ENCODE measurements at places on chromosomes 16 and 17.

DNA sequence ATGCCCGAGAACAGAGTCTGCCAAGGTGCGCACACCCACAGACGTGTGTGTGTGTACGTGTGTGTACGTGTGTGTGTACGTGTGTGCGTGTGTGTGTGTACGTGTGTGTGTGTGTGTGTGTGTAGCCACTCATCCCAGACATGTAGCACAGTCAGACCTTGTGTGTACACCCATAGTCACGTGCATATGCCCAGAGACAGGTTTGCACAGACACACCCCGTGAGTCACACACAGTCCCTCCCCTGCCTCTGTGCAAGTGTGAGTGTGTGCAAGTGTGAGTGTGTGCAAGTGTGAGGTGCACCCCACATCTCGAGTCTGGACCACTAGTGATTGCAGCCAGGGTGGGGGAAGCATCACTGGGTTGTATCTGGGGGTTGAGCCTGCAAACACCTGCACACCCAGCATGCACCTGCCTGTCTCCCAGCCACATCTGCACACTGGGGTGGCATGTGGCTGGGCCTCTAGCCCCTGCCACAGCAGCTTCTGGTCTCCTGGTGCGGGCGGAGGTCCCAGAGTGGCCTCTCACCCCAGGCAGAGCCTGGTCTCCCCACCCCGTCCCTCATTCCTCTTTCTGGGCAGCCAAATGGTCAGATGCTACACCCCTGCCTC is 23.6 kb downstream of the BAHCC1 start:
- no peak for DNase-seq

- DNase-seq = no peak
Observed at GRCh38 chr16:10641953-10642949, 52.5 kb downstream of the TEKT5 start.

DNA sequence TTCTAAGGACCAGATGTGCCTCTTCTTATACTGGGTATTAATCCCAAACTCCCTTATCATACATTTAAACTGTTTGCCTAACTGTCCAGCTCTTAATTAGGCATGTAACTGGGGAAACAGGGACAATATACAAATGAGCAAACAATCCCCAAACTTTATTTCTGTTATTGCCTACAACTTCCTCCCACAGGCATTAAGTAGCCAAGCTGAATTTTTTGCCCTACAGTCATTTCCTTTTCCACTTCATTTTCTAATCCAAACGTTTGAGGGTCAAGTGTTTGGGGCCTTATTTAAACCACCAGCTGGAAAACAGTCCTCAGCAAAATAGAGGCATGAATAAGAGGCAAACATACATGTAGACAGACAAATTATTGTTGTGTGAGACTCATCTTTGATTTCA is 77.4 kb upstream of the CCL2 start:
- DNase-seq = no peak

DNA sequence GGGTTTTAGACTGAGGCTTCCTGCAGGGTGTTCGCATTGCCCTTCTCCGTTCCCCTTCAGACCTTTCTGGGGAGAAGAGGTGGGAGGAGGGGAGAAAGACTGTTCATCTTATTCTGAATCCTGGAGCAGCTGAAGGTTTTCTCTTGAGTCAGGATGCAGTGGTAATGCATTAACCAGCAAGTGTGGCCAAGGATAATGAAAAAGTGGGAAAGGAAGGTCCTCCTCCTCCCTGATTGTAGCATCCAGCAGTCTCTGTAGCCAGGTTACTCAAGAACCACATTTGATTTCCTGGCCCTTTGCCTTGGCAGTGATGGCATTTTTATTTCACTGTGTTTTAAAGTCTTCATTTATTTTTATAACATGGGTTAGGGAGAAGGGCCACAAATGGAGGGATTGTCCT is 59.1 kb downstream of the CYLD start:
- DNase-seq = no peak

DNA sequence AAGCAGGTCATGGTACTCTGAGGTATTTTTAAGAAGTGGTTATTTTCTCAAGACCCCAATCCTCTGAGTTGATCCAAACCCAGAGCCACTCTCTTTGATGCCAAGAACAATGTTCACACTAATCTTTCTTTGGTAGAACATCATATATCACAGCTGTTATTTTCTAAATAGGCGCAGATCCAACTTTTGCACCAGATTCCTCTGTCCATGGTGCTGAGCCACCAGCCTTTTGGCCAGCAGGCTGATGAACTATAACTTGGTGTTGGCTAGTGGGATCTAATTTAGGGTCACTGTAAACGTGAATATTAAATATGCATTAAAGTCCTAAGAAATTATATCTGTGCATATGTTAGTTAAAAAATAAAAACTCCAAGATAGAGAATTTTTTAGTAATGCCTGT is 7.0 kb upstream of the ZKSCAN2 start:
- no peak for DNase-seq

- DNase-seq = no peak
Observed at GRCh38 chr16:87166321-87166720, 150.9 kb downstream of the C16orf95 start.

GRCh38 chr16:3020604-3021448 is 658 bp downstream of the TNFRSF12A start:
- no peak for DNase-seq

DNA sequence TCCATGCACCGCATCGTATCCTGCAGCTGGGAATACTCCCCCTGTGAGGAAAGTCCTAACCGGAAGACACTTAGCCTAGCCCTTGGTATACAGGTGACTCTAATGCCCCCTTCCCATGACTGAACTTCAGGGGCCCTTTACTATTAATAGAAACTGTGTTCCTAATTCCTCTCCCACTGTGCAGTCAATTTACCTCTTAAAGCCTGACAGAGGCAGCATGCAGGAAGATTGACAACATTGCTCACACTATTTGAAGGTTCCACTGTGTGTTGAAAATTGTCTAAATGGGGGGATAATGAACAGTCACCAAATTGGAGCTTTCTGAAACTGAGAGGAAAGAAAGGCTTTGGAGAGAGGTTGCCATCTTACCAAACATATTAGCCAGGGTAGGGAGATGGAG is 222.6 kb downstream of the SHISA9 start:
- no peak for DNase-seq

DNA sequence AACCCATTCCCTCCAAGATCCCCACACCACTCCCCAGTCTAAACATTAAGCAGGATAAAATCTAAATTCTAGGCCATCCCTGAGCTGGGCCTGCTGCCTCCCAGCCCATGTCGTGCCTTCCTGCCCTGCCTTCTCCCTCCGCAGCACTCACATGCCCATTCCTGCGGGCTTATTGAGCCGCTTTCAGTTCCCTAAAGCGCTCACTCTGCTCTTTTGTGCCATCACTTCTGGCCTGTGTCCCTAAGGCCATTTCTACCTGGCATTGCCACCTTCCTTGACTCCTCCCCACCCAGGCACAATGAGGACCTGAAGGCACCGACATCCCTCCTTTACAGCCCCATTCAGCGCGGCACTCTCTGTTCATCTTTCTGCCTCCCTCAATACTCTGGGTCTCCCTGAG is 13.0 kb upstream of the RAB5C start:
- DNase-seq = no peak

- no peak for DNase-seq
Observed at GRCh38 chr16:88804552-88805339, 1.2 kb downstream of the CDT1 start.

DNA sequence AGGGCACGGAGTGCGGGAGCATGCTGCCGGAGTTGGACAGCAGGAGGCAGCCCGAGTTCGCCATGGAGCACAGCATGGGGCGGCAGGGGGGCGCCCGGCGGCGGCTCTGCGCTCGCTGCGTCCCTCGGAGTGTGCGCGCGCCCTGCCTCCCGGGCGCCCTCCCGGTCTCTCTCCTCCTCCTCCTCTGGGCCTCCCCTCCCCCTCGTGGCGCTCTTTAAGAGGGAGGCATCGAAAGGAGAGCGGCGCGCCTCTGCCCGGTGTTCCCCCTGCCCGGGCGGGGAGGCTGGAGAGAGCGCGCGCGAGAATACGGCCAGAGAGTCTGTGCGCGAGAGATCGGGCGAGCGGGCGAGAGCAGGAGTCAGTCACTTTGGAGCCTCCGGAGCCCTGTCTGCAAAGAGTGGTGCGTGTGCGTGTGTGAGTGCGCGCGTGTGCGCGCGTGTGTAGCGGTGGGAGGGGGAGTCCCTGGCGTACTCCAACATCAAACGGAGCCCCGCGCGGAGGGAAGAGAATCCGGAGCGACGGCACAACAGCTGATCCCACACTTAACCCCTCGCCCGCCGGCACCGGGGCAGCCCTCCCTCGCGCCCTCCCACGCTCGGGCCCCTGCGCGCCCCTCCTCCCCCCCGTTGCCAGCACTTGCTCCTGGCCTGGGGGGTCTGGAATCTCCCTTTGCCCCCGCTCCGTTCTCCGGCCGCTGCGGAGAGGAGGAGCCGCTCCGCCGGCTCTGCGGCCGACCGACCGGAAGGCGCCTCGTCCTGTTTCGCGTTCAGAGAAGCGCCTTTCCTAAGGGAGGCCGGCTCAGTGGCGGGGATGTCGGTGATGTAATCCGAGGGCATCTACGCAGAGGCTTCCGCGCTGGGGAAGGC is 108.9 kb downstream of the ENGASE start:
- DNase-seq = no peak

DNA sequence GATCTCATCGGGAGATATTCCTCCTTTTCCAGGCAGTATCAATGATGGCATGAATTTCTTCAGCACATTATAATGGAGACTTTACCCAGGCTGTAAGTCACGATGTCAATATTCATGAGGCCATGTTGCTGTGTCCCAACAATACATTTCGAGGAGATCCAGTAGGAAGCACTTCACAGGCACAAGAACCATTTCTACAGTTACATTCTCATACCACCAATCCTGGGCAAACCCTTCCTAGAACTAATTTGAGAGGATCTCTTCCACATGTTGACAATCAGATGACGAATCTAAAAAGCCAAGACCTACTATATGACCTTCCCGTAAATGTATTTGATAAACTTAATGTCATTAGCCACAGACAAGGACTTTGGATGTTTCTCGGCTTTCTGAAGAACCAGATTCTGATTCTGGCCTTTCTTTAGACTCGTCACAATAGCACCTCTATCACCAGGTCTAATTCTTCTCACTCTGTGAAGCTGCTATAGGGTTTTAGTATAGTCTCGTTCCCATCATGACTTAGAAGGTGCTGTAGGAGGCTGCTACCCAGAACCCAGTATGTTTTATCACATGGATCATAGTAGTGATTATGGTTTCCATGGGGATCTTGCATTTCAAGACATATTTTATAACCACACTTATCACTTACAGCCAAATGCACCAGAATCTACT is 40.2 kb downstream of the C16orf87 start:
- DNase-seq = no peak

GRCh38 chr17:75110234-75110937 is 617 bp downstream of the ARMC7 start:
- DNase-seq = no peak
